ENCODE measurements at places on chromosomes 5 and 9.

DNA sequence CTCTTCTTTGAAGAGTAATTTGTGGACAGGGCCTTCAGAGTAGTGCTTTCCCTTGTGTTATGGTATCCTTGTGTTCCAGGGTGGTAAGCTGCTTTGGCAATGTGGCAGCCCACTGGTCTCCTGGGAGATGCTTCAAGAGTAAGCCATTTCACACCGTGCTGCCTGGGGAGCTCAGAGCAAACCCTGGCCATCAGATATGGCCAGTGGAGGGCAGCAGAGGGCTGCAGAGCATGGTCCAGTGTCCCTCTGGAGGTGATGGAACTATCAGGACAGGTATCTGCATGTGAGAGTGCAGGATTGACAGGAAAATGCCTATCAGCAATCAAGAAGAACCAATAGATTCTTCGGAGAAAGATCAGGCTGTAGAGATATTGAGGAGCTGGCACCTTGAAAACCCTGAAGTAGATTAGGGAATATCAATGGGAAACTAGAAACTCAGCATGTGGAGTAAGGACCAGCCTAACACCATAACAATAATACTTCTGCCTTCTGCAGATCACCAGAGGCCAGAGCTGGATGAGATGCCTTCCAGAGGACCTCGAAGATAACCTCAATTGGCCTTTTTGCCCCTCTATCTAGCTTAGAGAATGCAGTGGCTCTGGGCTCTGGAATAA, 90.8 kb downstream of the PLPPR1 start:
- peak; percentile 19 for DNase-seq

GRCh38 chr5:43514471-43514815, 505 bp downstream of the C5orf34 start:
- DNase-seq: peak; percentile 83

GRCh38 chr5:143696921-143697320, 115.0 kb upstream of the HMHB1 start:
- no peak for DNase-seq

GRCh38 chr5:69000216-69000919, 93.4 kb upstream of the SLC30A5 start:
- no peak for DNase-seq

GRCh38 chr9:19269582-19269981, 39.1 kb downstream of the DENND4C start:
- DNase-seq: no peak

- DNase-seq: no peak
These were observed 193.5 kb downstream of the RFK start for GRCh38 chr9:76200745-76201144.

GRCh38 chr5:126456217-126456820, 33.1 kb downstream of the GRAMD2B start:
- no peak for DNase-seq

- no peak for DNase-seq
These were observed 225.7 kb downstream of the MAST4 start for GRCh38 chr5:66821688-66822429.

DNA sequence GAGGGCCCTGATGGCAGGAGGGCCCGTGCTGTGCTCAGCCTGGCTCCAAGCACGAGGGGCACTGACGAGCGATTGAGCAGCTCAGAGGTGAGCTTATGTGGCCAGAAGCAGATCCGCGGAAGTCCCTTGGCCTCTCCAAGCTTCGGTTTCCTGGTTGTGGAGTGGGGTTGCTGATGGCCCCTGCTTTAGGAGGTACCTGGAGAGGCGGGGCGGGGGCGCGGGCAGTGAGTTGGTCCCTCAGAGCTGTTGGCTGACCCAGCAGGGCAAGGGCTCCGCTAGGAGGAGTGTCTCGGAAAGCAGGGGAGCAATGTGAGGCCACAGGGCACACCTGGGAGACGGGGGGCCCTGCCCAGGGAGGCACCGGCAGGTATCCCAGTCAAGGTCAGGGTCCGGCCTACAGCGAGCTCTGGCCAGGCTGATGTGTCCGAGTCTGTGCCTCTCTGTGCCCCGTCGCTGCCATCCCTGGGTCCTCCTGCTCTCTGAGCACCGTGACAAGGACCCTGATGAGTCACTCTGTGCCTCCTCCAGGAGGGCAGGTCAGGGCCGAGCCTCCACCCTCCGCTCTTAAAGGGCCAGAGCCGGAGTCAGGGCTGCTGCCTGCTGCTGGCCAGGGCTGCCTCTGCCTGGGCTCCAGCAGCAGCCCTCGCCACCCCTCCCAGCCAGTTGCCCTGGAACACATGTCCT, 14.8 kb downstream of the NCS1 start:
- peak; percentile 42 for DNase-seq

DNA sequence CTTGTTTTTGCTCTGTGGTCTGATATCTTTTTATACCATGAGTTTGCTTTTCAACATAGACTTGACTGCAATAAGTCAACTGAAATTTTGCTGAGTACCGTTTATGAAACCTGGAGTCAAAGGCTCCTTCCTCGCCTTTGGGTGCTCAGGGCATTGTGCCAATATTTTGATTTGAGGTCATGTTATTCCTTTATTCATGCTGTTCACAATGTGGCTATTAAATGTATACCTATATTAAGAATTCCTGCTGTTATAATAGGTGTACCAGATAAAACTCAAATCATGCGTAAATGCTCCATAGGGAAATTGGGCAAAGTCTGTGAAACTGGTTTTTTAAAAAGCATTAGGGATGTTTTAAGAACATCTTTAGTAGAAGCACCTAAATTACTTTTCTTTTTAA, 334.0 kb upstream of the NUDT12 start:
- DNase-seq: no peak

GRCh38 chr9:36867241-36867640, 166.8 kb downstream of the PAX5 start:
- DNase-seq: no peak

GRCh38 chr9:95727947-95728520, 147.5 kb upstream of the ERCC6L2 start:
- DNase-seq: no peak

- DNase-seq: no peak
These were observed 80.1 kb downstream of the ZNF354C start for GRCh38 chr5:179140293-179140692.

- no peak for DNase-seq
These were observed 35.2 kb downstream of the DTWD2 start for GRCh38 chr5:118952992-118953651.

DNA sequence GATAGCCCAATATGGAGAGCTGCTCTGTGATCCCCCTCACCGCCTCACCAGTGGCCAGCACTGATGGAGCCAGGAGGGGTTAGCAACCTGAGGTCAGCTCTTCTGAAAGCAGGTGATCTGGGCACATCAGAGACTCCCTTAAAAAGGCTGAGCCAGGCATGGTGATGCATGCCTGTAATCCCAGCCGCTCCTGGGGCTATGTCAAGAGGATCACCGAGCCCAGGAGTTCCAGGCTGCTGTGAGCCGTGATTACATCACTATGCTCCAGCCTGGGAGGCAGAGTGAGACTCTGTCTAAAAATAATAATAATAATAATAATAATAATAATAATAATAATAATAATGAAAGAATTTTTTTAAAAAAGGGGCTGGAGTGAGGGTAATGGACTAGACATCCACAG, 66.6 kb upstream of the HRH2 start:
- DNase-seq: no peak

DNA sequence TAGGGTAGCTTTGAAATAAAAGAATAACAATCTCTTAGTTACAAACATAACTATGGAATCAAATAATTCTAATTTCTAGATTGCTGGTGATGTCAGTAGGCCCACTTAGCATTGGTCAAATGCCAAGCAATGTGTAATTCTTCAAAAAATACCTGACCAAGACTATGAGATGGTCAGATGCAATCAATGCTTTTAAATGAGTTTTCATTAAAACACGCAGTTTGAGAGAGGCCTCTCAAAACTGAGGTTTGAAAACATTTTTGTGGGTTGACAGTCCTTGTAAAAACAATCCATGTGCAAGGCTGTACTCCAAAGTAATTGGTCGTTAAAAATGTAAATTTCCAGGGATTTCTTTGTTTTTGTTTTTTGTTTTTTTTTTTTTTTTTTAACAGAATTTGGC, 1.2 kb upstream of the RLN2 start:
- no peak for DNase-seq
